ENCODE measurements at places on chromosomes 7 and 10. TPM values are rescaled to one million over a fixed set of nuclear protein-coding genes. Genes with fewer than 3 reads are reported as not detected.
A peak's percentile ranks its signal among the peaks of the same experiment; 100 is the strongest.

DNA sequence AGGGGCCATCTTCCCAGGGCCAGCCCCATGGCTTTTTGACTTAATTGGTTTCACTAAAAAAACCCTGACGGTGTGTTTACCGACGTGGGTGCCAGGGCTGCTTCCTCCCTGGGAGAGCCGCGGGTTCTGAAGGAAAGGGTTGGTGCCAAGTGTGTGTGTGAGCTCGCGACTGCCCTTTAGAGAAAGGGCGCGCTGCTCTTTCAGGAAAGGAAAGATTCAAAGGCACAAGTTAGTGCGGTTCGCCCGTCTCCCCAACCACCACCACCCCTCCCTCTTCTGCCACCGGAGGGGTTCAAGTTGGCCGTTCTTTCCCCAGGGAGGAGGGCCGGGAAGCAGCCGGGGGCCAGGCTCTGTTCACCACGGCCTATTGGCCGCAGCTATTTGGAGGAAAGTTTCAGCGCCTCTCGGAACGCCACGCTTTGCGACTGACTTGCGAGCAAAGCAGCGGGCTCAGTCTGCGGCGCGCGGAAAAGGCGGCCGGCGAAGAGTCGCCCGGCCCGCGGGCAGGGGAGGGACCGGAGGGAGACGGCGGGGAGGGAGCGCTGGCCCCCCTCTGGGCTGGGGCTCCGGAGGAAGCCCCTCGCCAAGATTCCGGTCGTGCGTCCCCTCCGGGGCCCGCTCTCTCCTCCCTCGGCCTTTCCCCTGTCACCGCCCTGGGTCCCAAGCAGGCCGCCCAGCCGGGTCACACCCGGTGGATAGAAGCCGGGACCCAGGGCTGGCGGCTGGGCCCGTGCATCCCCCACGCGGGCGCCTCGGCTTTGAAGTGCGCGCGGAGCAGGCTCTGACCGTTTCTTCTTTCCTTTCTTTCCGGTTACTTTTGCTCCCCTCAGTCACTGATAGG, 165.9 kb upstream of the PPP1R3A start:
- peak; percentile 84 for DNase-seq

Gene SPOCK2
- polyA plus RNA-seq: 1.8 TPM

GRCh38 chr7:5773661-5774086, 7.8 kb downstream of the RNF216 start:
- DNase-seq: no peak

Gene CARD11
- polyA plus RNA-seq: 0.18 TPM

All from aorta (tissue), 5 donors.